ENCODE measurements at places on chromosomes 2 and 18.

- DNase-seq, result no peak
- no peak overlapping the region for H3K4me3 ChIP-seq
- H3K27me3 ChIP-seq, result no peaks in the 10 kb centered on the region
- H3K36me3 ChIP-seq, result peaks cover 57% of the 10 kb centered on the region
- peaks cover 8% of the 10 kb centered on the region for H3K4me1 ChIP-seq
Observed at GRCh38 chr2:19944205-19944845, 42.5 kb upstream of the TTC32 start.

- DNase-seq, result peak; percentile 30
- no peaks in the 10 kb centered on the region for H3K4me1 ChIP-seq
- no peak overlapping the region for H3K27ac ChIP-seq
- no peaks in the 10 kb centered on the region for H3K27me3 ChIP-seq
- no peak overlapping the region for H3K4me3 ChIP-seq
Observed at GRCh38 chr2:157420771-157421323, 23.0 kb downstream of the CYTIP start.

DNA sequence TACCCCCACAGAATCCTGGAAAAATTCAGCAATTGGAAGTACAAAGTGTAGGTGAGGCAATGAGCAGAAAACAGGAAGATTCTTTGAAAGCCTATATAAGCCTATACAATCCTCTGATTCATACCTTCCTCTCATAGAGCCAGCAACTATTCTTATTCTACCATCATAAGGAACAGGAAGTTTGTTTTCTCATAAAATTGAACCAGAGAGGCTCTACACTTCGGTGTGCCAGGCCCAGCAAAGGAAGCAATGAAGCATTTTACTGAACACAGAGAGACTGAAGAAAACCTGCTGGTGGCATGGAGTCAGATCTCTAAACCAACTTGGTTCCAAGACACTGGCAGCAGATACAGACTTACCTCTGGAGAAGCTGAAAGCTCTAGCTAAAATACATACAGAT lies 18.7 kb downstream of the CASP8 start:
- H3K27ac ChIP-seq, result peak overlapping the region; percentile 32
- peaks cover 65% of the 10 kb centered on the region for H3K36me3 ChIP-seq
- H3K27me3 ChIP-seq, result no peaks in the 10 kb centered on the region
- H3K4me3 ChIP-seq, result no peak overlapping the region
- no peaks in the 10 kb centered on the region for H3K4me1 ChIP-seq

DNA sequence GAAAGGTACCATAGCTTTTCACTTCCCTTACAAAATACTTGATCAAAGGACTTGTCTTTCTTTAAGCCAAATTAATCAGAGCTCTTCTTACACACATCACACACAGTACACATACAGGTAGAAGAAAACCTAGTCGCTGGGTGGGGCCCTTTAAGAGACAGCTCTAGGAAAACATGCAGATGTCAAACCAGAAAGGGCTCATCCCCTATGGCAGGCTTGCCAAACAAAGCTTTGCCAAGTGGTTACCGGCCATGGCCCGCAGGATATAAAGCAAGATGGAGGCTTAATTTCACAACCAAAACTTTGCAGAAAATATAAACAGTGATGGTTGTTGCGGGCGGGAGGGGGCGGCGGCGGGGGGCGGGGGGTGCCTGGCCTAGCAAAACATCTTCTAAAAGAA lies 2156.0 kb upstream of the PIK3C3 start:
- peak overlapping the region; percentile 93 for H3K27ac ChIP-seq
- peaks cover 7% of the 10 kb centered on the region for H3K36me3 ChIP-seq
- peaks cover 34% of the 10 kb centered on the region for H3K4me1 ChIP-seq
- H3K27me3 ChIP-seq, result no peaks in the 10 kb centered on the region
- DNase-seq, result peak; percentile 83

- H3K27ac ChIP-seq, result no peak overlapping the region
- no peaks in the 10 kb centered on the region for H3K36me3 ChIP-seq
- peak; percentile 41 for DNase-seq
- no peak overlapping the region for H3K4me3 ChIP-seq
- H3K27me3 ChIP-seq, result no peaks in the 10 kb centered on the region
Observed at GRCh38 chr2:59025157-59025757, 784.1 kb upstream of the FANCL start.

- no peaks in the 10 kb centered on the region for H3K36me3 ChIP-seq
- H3K4me3 ChIP-seq, result no peak overlapping the region
- DNase-seq, result no peak
- no peaks in the 10 kb centered on the region for H3K4me1 ChIP-seq
- peaks cover 36% of the 10 kb centered on the region for H3K27me3 ChIP-seq
Observed at GRCh38 chr2:240713928-240714746, 22.5 kb downstream of the AQP12A start.

DNA sequence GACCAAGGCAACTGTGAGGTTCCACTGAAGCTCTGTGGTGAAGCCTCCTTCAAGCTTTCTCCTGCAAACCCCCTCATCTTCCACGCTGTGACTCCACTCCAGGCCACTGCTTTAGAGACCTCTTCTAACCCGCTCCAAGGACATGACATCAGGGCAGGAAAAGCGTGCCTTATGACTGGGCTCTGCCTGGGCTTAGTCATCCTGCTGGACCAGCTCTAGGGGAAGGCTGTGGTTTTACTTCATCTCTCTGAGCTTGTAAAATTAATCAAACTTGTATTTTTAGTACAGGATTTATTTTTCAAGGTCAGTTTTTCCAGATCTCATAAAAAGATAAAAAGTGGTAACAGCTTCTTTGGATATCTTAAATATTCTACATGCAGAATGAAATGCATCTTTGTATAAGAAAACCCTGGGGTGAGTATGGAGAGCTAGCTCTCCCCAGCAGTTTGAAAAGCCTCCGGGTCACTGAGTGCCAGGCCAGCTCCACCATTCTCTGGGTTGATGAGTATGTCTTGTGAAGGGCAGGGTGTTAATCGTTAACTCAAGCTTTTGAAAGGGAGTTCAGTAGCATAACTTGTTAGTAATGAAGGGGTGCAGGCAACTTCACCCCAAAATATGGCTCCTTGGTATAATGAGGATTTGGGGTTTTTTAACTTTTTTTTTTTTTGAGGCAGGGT lies 33.1 kb upstream of the YPEL5 start:
- no peaks in the 10 kb centered on the region for H3K27me3 ChIP-seq
- peaks cover 23% of the 10 kb centered on the region for H3K4me1 ChIP-seq
- no peaks in the 10 kb centered on the region for H3K36me3 ChIP-seq
- no peak overlapping the region for H3K27ac ChIP-seq
- no peak overlapping the region for H3K4me3 ChIP-seq

DNA sequence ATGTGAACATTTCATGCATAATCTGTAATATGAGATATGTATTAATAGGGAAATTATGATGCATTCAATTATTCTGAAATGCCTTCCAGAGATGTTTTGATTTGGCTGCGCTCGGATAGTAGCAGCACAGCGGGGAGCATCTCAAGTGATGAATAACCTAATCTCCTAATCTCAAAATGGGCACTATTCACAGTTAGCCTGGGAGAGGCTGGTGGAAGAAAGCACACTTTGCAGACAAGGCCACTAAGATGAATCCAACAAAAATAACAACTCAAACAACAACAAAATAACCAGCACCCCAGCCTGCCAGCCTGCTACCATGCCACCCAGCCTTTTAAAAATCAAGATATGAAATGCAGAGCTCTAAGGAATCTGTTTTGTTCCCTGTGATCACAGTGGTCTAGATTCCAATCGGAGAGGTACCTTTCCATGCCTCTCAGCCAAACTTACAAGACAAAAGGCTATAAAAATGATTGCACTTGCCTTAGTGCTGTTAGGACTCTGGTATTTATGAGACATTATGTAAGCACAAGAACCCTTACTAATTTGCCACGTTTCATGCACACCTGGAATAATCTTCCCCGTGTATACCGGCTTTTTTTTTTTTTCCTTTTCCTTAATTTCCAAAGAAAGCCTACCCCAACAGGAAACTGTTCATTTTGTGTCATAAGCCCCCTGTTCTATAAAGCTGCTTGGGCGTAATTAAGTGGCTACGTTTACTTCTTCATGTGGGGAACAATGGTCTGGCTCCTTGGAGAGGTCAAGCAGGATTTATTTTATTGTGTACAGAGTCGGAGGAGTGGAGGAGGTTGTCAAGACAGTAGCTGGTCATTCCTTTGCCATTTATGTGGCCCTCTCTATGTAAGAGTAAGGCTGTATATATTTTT lies 526.9 kb upstream of the FANCL start:
- no peaks in the 10 kb centered on the region for H3K36me3 ChIP-seq
- H3K4me3 ChIP-seq, result no peak overlapping the region
- no peak for DNase-seq
- H3K4me1 ChIP-seq, result no peaks in the 10 kb centered on the region
- no peaks in the 10 kb centered on the region for H3K27me3 ChIP-seq

GRCh38 chr2:129347486-129348217 lies 631.8 kb upstream of the RAB6C start:
- no peak overlapping the region for H3K4me3 ChIP-seq
- H3K27me3 ChIP-seq, result peaks cover 19% of the 10 kb centered on the region
- no peak for DNase-seq
- no peaks in the 10 kb centered on the region for H3K36me3 ChIP-seq

GRCh38 chr2:9222239-9222892 lies 15.8 kb downstream of the ASAP2 start:
- H3K36me3 ChIP-seq, result peaks cover 21% of the 10 kb centered on the region
- H3K4me1 ChIP-seq, result peaks cover 46% of the 10 kb centered on the region
- H3K27ac ChIP-seq, result no peak overlapping the region
- no peaks in the 10 kb centered on the region for H3K27me3 ChIP-seq
- H3K4me3 ChIP-seq, result no peak overlapping the region

GRCh38 chr2:154495455-154495868 lies 203.0 kb upstream of the KCNJ3 start:
- peaks cover 22% of the 10 kb centered on the region for H3K27me3 ChIP-seq
- no peaks in the 10 kb centered on the region for H3K4me1 ChIP-seq
- no peak overlapping the region for H3K27ac ChIP-seq
- H3K4me3 ChIP-seq, result no peak overlapping the region
- DNase-seq, result no peak
- no peaks in the 10 kb centered on the region for H3K36me3 ChIP-seq

DNA sequence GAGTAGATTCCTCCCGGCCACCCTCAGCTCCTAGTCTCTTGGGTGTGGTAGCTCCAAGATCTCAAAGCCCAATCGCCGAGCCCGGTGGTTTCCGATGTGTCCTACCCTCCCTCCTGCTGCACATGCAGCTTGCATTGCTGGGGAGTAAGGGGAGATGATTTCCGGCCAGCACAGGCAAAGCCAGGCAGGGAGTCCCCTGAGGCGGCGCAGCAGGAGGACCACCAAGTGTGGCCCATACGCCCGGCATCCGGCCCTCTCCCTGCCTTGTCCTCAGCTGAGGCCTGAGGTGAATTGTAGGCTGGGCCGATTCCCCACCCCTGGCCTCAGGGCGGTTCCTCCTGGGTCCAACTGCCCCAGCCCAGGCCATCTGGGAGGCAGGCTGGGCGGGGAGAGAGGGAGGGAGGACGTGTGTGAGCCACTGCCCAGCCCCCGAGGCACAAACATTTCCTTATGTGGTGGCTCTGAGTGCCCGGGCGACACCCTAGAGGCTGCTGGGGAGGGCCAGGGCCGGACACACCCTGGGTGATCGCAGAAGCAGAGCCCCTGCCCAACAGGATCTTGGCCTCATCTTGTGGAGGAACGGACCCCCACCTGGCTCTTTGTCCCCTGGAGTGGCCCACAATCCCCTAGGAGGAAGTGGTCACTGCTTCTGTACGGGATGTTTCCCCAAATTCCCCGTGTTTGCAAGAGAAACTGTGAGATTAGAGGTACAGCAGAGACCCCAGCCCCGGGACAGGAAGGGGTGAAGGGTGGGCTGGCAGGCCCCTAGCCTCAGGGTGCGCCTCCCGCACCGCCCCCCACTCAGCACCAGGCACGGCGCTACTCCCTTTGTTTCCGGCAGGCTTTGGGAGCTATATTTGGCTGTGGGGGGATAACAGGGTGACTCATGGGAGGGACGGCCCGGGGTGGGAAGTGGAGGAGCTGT lies 41.9 kb upstream of the PTMA start:
- peak; percentile 88 for DNase-seq
- H3K4me1 ChIP-seq, result no peaks in the 10 kb centered on the region
- H3K36me3 ChIP-seq, result no peaks in the 10 kb centered on the region
- H3K27ac ChIP-seq, result peak overlapping the region; percentile 81
- peak overlapping the region; percentile 50 for H3K4me3 ChIP-seq

GRCh38 chr2:43324259-43325106 lies 98.1 kb upstream of the ZFP36L2 start:
- H3K27me3 ChIP-seq, result no peaks in the 10 kb centered on the region
- peaks cover 6% of the 10 kb centered on the region for H3K4me1 ChIP-seq
- H3K36me3 ChIP-seq, result peaks cover 23% of the 10 kb centered on the region
- no peak for DNase-seq
- H3K27ac ChIP-seq, result no peak overlapping the region

GRCh38 chr2:11744631-11745394 lies 1.6 kb upstream of the LPIN1 start:
- DNase-seq, result peak; percentile 34
- H3K36me3 ChIP-seq, result peaks cover 6% of the 10 kb centered on the region
- H3K27ac ChIP-seq, result peak overlapping the region; percentile 82
- peaks cover 22% of the 10 kb centered on the region for H3K4me1 ChIP-seq

DNA sequence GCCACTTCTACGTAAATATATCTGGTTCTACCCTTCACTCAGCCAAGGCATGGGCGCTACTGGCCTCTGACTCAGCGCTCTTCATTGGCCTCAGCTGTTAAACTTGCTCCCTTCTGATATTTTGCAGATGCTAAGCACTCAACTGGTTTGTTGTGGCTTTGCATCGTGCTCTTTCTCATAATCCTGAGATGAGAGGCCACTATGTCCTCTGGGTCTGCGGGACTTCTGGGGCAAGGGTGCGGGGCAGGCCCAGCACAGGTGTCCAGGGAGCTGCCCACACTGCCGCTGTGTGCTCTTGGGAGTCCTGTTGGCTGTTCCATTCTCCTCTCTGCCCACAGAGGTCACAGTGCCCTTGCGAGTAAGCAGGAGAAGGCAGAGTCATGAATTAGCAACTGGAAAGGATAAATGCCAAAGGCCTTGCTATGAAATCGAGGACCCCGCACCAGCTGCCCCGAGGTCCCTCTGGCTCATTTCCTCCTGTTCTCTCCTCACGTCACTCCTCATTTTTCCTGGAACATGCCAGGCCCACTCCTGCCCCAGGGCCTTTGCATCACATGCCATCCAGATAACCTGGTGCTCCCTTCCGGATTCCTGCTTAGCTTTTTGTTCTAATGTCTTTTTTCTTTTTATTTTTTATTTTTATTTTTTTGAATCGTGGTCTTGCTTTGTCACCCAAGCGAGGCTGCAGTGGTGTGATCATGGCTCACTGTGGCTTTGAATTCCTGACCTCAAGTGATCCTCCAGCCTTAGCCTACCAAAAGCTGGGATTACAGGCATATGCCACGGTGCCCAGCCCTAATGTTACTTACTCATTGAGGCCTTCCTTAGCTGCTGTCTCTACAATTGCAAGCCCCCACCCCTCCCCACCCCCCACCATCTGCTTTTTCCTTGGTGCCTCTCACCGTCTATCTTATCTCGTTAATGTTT lies 34.9 kb upstream of the MAT2A start:
- peak overlapping the region; percentile 55 for H3K27ac ChIP-seq
- peak; percentile 77 for DNase-seq
- no peak overlapping the region for H3K4me3 ChIP-seq
- H3K36me3 ChIP-seq, result no peaks in the 10 kb centered on the region
- H3K27me3 ChIP-seq, result no peaks in the 10 kb centered on the region
- H3K4me1 ChIP-seq, result peaks cover 30% of the 10 kb centered on the region

GRCh38 chr18:71027531-71027930 lies 738.7 kb downstream of the SOCS6 start:
- H3K27me3 ChIP-seq, result no peaks in the 10 kb centered on the region
- no peaks in the 10 kb centered on the region for H3K36me3 ChIP-seq
- H3K4me1 ChIP-seq, result no peaks in the 10 kb centered on the region
- no peak overlapping the region for H3K4me3 ChIP-seq

Data from MCF 10A (cell line).